ENCODE measurements at places on chromosomes 6 and 20.

DNA sequence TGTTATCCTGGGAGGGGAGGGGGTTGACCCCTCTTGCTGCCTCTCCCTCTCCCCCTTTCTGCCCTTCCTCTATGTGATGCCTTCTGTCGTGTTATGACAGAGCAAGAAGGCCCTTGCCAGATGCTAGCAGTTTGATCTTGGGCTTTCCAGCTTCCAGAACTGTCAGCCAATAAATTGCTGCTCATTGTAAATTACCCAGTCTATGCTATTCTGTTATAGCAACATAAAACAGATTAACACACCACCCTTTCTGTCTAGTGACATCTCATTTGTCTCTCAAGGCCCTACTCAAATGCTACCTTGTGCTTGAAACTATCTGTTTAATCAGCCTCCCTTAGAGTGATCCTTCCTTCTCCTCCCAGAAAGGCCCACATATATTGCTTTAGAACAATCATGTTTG is 16.4 kb upstream of the MAP3K4 start:
- DNase-seq, result no peak

GRCh38 chr20:43755851-43756250 is 29.0 kb upstream of the GTSF1L start:
- DNase-seq, result no peak

DNA sequence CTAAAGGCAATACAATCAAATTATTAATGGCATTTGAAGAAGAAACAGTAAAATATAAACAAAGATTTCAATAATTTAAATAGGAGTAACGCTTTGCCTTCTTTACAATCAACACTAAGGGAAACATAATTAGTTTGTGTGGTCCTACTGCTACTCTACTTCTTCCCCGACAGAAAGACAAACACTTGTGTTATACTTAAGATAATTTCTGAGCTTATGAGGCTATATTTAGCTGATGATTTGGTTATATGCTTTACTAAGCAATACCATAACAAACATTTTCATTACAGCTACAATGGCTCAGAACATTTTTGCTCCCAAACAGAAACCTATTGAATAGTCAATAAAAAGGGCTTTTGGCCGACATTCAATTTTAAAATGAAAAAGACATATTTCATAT is 1217.2 kb upstream of the GJE1 start:
- DNase-seq, result no peak

DNA sequence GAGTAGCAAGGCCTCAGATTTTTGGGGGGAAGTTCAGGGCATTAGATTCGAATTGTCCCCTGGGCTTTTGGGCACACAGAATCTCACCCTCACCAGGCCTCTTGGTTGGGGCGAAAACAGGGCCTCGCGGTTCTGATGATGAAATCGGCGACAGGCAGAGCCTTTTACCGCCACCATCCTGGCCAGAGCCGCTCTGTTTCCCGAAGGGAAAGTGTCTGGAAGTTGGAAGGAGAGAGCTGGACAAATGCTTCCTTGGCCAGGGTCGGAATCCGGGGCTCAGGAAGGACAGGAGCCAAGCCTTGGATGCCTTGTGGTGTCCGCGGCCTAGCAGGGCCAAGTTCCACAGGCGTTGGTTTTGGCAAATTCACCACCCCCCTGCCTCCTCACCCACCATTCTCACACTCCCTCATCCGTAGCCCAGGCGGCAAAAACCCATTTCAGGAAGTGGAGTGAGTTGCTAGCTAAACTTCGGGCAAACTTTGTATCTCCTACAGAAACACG is 3.5 kb upstream of the TFAP2A start:
- no peak for DNase-seq

- no peak for DNase-seq
Observed at GRCh38 chr20:23289724-23290395, 60.7 kb upstream of the NXT1 start.

DNA sequence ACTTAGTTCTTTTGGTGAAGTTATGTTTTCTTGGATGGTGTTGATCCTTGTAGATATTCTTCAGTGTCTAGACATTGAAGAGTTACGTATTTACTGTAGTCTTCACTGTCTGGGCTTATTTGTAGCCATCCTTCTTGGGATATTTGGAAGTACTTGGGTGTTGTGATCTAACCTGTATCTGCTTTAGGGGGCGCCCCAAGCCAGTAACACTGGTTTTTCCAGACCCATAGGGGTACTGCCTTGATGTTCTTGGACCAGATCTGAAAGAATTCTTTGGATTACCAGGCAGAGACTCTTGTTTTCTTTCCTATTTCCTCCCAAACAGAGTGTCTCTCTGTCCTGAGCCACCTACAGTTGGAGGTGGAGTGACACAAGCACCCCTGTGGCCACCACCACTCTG is 309.1 kb upstream of the IMPG1 start:
- DNase-seq, result no peak

- DNase-seq, result no peak
Observed at GRCh38 chr6:119717942-119718341, 368.4 kb upstream of the MAN1A1 start.

- no peak for DNase-seq
Observed at GRCh38 chr6:10382322-10382721, 32.6 kb downstream of the TFAP2A start.

GRCh38 chr20:53631909-53632662 is 38.4 kb upstream of the ZNF217 start:
- no peak for DNase-seq

DNA sequence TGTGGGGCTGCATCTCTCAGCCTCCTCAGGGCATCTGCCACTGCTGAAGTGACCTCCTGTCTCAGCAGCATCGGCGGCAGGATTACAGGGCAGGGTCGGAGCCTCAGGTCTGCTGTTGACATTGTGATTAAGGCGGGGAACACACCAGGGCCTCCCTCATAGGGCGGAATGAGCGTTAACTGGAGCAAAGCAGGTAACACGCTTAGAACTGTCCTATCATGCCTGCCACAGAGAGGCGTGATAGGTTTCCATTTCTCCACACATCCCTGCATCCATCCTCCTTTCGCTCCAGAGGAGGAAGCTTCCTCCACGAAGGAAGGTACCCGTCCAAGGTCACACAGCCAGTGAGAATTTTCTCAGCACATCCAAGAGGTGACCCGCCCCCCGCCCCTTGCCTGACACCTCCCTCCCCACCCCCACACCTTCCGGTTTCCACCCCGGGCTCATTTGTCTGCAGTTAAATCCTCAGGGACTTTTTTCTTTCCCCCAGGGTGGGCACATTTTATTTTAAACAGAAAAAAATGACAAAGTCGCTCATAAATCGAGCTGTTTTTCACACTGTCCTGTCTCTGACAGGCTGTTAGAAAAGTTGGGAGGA is 200.8 kb downstream of the TFAP2C start:
- no peak for DNase-seq

GRCh38 chr6:20806669-20807068 is 272.4 kb downstream of the CDKAL1 start:
- DNase-seq, result no peak

DNA sequence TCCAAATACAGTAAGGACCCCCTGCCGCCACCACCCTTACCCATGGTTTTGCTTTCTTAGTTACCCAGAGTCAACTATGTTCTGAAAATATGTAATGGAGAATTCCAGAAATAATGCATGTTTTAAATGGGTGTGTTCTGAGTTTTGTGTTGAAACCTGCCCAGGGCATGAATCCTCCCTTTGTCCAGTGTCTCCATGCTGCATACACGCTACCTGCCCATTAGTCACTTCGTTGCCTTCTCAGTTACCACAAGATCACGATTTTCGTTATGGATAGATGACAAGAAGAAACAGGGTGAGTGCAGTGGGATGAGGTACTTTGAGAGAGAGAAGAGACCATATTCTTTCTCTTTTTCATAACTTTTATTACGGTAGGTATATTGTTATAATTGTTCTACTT is 10.6 kb downstream of the FARS2 start:
- no peak for DNase-seq

- no peak for DNase-seq
Observed at GRCh38 chr6:3137057-3137777, 18.7 kb downstream of the BPHL start.

GRCh38 chr6:149820506-149820905 is 43.7 kb downstream of the LRP11 start:
- no peak for DNase-seq

- DNase-seq, result no peak
Observed at GRCh38 chr6:41789390-41789724, 1.9 kb downstream of the TOMM6 start.

- DNase-seq, result no peak
Observed at GRCh38 chr6:11535801-11536230, 1.7 kb upstream of the TMEM170B start.

GRCh38 chr6:93675856-93676417 is 256.6 kb upstream of the EPHA7 start:
- DNase-seq, result no peak

DNA sequence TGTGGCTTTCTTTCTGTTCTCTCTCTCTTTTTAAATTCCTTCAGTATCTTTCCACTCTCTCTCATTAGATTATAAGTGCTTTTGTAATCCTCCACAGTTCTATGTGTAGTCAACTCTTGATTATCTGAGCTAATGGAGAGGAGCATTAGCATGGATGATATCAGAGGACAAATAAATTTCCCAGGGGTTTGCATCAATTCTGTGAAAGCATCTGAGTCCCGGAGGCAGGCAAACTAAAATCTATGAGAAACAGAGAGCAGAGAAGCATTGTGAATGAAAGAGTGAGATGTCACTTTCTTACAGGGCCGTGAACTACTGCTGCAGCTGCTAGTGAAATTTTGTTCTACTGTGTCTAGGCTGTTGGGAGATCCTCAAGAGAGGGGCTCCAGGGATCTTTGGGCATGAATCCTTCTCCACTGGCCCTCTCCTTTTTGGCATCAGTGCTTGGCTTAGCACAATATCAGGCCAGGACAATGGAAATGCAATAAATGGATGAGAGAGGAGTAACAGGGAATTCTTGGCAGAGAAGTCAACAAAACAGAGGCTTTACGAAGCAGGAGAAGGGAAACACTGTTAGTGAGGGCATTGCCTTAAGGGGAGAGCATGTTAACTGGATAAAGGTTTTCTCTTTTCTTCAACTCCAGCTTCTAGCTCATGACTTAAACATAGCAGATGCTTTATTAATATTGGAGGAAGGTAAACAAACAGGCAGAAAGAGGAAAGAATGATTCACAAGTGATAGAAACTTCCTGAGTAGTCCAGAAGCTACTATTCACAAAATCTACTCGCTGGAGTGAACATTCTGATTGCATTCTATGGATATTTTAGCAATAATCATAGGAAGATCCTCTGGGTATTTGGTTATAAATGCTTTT is 847.0 kb upstream of the MAP3K7 start:
- DNase-seq, result no peak

DNA sequence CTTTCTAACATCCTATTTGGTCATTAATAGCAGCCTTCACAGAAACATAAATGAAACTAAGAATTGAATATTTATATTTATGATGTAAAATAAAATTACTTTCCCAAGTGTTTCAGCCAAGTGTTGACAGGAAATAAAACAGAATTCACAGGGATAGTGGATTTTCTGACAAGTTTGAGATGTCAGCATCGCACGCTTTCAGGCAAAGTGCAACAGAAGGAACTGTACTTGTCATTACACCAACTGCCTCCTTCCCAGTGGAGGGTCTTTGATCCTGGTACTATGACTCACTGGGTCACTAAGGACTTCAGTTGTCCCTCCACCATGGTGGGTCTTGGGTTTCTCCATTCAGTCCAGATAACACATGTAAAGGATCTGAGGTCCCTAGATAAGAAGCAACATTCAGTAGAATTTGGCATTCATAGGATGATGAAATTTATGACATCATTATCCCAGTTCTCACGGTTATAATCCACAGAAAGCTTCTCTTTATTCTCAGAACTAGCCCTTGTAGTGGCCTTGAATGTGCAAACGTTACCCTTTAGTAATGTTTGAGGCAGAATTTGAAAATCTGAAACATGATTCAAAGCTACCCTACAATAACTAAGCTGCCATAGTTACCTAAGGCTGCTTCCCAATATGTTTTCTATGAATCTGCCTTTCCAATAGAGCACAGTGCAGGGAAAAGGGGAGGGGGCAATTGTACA is 3.8 kb upstream of the TNFAIP3 start:
- no peak for DNase-seq

- no peak for DNase-seq
Observed at GRCh38 chr6:23566418-23566817, 559.6 kb upstream of the NRSN1 start.

DNA sequence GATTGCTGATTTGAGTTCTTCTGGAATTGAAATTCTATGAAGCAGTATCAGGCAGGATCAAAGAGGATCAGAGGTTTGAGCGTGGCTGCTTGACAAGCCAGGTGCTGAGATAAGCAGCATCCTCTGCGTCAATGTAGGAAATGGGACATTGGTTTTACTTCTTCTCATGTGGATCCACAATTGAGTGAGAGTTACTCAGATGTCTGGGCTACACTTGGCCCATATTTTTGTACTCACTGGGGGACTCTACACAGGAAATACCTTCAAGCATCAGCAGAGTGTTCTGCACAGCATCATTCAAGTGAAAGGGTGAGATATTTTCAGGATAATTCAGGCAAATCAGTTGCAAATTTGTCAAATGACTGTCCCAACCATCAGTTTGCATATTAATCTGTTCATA is 613.9 kb upstream of the ARID1B start:
- no peak for DNase-seq

DNA sequence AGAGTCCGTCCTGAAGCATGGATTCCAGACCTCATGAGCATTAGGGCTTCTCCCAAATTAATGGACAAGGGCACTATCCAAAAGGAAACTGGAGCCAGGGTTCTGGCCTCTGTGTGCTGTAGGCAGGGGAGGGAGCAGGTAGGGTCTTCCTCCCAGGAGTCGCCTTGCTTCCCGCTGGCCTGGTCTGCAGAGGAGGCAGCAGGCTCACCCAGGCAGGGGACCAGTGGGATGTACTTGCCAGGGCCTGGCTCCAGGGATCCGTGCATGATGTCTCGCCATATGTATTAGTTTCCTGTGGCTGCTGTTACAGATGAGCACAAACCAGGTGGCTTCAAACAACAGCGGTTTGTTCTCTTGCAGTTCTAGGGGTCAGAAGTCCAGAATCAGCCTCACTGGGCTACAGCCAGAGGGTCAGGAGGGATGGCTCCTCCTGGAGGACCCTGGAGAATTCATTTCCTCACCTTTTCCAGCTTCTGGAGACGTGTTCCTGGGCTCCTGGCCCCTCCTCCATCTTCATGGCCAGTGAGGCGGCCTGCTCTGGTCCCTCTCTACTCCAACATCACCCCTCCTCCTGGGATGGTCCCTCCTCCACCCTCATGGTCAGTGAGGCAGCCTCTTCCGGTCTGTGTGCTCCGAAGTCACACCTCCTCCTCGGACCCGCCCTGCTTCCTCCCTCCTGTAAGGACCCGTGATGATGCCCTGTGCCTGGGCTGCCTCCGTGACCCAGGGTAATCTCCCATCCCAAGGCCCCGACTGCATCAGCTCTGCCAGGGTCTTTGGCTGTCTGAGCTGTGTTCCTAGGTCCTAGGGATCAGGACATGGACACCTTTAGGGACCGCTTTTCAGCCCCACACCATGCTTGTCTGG is 329.1 kb downstream of the CDH4 start:
- DNase-seq, result no peak
